ENCODE measurements at places on chromosomes 2 and 18.
A peak's percentile ranks its signal among the peaks of the same experiment; 100 is the strongest.

GRCh38 chr18:9475643-9476591, 604 bp downstream of the RALBP1 start:
- peak; percentile 21 for DNase-seq

DNA sequence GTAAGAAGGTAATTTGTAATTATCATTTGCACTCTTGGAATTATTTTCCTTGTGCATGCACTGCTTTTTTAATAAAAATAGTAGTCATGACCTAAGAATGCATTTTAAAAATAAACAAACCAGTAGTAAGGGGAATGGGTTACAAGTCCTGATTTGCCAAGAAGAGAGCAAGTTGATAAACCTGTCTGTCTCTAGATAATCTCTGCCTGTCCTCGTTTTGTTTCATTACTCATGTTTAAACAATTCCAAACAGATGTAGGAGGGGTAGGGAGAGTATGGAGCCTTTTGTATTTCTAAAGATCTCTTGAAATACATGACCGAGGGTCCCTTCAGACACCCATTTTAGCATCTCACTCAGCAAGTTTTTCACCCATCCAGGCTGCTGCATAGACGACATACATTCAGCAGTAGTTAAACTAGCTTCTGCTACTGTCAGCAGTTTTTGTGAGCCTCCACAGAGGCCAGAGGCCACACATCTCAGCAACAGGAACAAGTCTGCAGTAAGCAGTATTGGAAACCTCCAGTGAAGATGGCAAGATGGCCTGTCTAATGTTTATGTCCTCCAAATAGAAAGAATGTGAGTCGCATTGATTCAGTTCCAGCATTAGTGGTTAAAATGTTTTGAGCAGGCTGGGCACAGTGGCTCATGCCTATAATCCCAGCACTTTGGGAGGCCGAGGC, 2.3 kb upstream of the EXOC6B start:
- DNase-seq = peak; percentile 66

GRCh38 chr2:13581471-13581870, 864.7 kb downstream of the TRIB2 start:
- no peak for DNase-seq

- peak; percentile 49 for DNase-seq
These were observed 30.5 kb upstream of the ATP8B1 start for GRCh38 chr18:57833441-57834101.

DNA sequence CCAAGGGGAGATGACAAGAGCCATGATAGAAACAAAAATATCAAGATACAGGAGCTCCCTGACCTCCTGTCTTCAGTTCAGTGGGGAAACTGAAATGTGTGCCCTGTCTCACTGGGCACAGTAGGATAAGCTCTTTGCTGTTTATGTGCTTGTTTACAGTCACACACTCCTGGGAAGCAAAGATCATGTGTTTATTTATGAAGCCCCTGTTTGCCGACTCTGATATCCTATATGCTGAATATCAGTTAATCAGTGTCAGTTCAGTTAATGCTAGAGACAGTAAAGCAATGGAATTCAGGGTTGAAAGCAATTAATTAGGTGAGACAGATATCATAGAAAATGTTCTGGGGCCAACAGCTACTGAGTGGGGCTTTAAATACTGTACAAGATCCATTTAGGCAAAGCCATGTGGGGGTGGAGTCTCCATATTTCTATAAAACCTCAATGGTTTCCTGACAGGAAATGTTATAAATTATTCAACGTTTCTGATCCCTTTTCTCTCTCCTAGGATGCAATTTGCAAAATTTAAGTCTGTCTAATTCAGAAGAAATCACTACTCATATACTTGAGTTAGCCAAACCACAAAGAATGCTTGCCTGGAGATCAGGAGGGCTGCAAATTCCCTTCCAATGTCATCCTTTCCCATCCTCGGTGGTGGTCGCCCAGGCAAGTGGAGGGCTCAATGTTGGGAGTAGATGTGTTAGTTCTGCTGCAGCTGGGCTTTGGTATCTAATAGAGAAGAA, 551.3 kb downstream of the CMPK2 start:
- no peak for DNase-seq
